Naive thymus-derived CD8-positive, alpha-beta T cell (primary cell): ENCODE measurements at places on chromosomes 6 and 20.

GRCh38 chr20:12638633-12639312 is 370.0 kb upstream of the SPTLC3 start:
- H3K4me3 ChIP-seq = no peak overlapping the region
- H3K4me1 ChIP-seq = no peaks in the 10 kb centered on the region
- H3K27ac ChIP-seq = no peak overlapping the region
- no peak for DNase-seq
- H3K36me3 ChIP-seq = no peaks in the 10 kb centered on the region

GRCh38 chr6:169890049-169890448 is 138.6 kb downstream of the ERMARD start:
- no peaks in the 10 kb centered on the region for H3K36me3 ChIP-seq
- peaks cover 19% of the 10 kb centered on the region for H3K27me3 ChIP-seq
- no peak overlapping the region for H3K4me3 ChIP-seq
- no peaks in the 10 kb centered on the region for H3K4me1 ChIP-seq
- no peak for DNase-seq

DNA sequence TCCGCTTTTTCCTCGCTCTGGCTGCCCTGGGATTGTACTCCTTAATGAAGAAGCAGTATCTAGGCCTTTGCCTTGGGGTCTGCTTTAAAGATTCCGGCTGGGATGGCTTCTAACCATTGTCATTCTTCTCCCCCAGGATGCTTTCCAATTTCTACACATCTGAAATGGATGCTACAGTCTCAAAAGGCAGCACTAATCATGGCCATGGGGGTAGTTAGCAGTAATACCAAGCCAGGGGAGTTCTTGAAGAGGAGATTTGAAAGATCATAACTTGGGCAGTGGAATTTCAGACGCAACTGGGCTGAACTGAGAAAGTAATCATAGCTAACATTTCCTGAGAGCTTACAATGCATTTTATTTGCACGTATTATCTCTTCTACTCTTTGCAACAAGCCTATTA is 3.4 kb upstream of the PFDN4 start:
- no peaks in the 10 kb centered on the region for H3K36me3 ChIP-seq
- H3K4me1 ChIP-seq = peaks cover 9% of the 10 kb centered on the region
- no peak overlapping the region for H3K27ac ChIP-seq
- no peak for DNase-seq

DNA sequence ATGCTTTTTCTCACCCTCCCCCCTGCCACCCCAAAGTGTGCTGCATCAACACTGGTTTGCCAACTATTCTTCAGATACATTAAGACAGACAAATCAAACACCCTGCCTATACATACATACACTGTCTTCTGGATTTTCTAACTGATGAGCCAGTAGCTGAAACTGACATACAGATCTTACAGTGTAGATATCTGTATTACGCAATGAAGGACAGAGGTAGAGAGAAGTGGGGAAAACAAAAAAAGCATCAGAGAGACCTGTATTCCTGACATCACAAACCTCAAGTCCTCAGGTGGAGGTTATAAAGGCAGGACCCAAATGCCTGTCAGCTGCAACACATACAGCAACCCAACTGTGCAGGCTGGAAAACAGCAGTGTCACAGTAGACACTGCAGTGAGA is 535.4 kb downstream of the HACE1 start:
- no peak overlapping the region for H3K27ac ChIP-seq
- H3K4me1 ChIP-seq = peaks cover 3% of the 10 kb centered on the region
- H3K36me3 ChIP-seq = no peaks in the 10 kb centered on the region

DNA sequence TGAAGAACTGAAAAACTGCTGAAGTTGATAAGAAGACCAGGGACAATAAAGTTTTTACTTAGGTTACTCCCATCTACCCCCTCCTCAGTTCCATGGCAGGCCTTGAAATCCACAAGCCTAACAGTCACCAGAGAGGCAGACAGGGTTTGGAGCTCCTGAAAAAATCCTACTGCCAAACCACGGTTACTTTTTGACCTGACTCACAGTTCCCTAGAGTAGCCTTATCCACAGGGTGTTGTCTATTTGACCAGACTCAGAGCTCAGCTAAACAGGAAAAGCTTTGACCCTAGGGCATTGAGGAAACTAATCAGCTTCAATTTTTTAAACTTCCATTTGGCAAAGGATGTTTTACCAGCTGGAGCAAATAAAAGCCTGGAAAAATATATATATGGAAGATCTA is 257.7 kb upstream of the NT5E start:
- H3K4me1 ChIP-seq = no peaks in the 10 kb centered on the region
- no peak overlapping the region for H3K27ac ChIP-seq
- H3K4me3 ChIP-seq = no peak overlapping the region
- peaks cover 7% of the 10 kb centered on the region for H3K27me3 ChIP-seq

DNA sequence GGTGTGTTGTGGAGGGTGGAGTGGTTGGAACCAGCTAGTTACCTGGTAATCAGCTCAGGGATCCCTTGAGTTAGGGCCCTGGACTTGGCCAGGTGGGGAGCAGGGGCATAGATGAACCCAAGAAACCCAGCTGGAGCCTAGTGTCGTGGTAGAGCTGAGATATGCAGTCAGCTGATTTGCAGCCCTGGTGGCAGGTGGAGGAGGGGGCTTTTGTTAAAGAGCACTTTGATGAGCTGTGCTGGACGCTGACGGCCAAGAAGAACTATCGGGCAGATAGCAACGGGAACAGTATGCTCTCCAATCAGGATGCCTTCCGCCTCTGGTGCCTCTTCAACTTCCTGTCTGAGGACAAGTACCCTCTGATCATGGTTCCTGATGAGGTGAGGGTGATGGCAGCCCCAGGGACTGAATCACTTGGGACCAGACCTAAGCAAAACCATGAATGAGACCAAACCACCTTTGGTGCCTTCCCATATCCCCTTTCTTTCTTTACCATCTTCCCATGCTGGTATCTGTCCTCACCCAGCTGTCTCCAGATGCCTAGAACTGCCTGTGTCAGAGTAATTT is 12.7 kb downstream of the DEF6 start:
- H3K4me1 ChIP-seq = peaks cover 90% of the 10 kb centered on the region
- no peaks in the 10 kb centered on the region for H3K27me3 ChIP-seq
- peak overlapping the region; percentile 97 for H3K27ac ChIP-seq
- DNase-seq = no peak
- peaks cover 65% of the 10 kb centered on the region for H3K36me3 ChIP-seq
- H3K4me3 ChIP-seq = peak overlapping the region; percentile 87

DNA sequence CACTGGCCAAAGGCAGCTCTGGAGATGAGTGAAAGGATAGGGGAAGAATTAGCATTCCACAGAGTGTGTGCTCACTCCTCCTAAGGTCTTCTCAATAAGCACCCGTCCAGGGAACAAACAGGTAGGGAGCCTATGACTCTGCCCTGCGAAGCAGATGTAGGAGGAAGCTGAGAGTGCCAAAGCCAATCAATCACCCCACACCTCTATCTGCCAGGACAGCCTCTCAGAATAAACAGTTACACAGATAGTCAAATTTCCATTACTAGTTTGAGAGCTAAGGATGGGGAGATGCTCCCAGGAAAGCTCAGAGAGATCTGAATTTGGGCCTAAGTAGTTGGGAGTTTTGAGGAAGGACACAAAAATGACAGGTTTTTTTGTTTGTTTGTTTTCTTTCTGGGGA is 40.5 kb upstream of the SLA2 start:
- peaks cover 6% of the 10 kb centered on the region for H3K4me1 ChIP-seq
- DNase-seq = no peak
- no peaks in the 10 kb centered on the region for H3K27me3 ChIP-seq
- H3K4me3 ChIP-seq = no peak overlapping the region
- H3K27ac ChIP-seq = no peak overlapping the region
- no peaks in the 10 kb centered on the region for H3K36me3 ChIP-seq

DNA sequence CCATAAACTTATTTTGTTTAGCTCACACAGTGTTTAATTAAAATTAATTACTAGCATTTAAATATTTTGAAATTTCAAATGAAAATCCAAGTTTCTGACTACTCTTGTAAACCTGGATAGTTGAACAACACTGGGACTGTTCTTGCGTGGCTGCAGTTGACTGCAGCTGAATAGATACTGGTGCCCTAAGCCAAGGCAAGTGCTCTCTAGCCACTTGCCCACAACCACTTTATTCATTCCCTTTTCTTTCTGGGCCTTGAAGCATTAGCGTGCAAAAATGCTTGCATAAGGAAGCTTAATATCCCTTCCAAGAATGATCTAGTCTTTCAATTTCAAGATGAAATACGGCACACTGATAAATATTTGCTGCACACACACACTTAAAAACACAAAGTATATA is 676.0 kb upstream of the MARCKS start:
- H3K4me1 ChIP-seq = no peaks in the 10 kb centered on the region
- no peak overlapping the region for H3K4me3 ChIP-seq
- DNase-seq = no peak
- H3K36me3 ChIP-seq = no peaks in the 10 kb centered on the region
- no peak overlapping the region for H3K27ac ChIP-seq
- H3K27me3 ChIP-seq = no peaks in the 10 kb centered on the region

DNA sequence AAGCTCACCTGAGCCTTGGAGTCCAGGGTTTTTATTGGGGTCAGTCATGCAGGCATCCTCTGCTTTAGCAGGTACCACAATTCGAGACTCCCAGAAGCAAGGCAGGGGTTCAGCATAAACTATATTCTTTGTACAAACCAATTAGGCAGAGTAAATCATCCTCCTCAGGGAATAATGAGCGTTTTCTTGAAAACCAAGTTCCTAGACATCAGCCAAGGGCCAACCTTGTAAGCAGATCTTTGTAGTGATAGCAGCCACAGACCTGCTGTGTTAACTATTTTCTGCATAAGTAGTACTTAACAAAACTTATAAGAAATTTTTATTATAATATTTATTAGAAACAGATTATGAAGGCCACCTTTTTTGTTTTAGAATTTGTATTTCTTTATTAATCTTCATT is 74.7 kb downstream of the STXBP5 start:
- no peak overlapping the region for H3K27ac ChIP-seq
- no peaks in the 10 kb centered on the region for H3K27me3 ChIP-seq
- peaks cover 6% of the 10 kb centered on the region for H3K4me1 ChIP-seq

DNA sequence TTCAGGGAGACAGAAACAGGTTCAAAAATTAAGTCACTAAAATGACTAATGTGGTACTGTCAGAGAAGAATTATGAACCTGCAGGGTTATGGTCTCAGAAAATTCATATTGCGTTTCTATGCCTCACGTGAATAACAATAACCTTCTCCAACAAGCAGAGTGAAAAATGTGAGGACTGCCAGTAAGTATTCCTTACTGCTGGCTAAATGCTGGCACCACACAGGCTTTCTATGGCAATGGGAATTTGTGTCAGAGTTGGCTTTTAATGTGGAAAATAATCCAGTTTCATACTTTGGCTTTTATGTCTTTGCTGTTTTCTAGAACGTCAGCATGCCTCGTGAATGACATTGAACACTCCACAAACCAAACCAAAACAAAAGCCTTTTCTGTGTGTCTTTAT is 656.0 kb downstream of the KIF16B start:
- peaks cover 2% of the 10 kb centered on the region for H3K27me3 ChIP-seq
- DNase-seq = no peak
- H3K4me3 ChIP-seq = no peak overlapping the region
- peaks cover 31% of the 10 kb centered on the region for H3K4me1 ChIP-seq

- H3K36me3 ChIP-seq = no peaks in the 10 kb centered on the region
- no peak overlapping the region for H3K27ac ChIP-seq
- H3K4me3 ChIP-seq = no peak overlapping the region
- no peak for DNase-seq
- no peaks in the 10 kb centered on the region for H3K27me3 ChIP-seq
- H3K4me1 ChIP-seq = no peaks in the 10 kb centered on the region
These were observed 16.0 kb downstream of the HTR1B start for GRCh38 chr6:77447254-77447653.

GRCh38 chr20:62583424-62583920 is 58.8 kb upstream of the SLCO4A1 start:
- H3K4me3 ChIP-seq = no peak overlapping the region
- no peaks in the 10 kb centered on the region for H3K4me1 ChIP-seq
- no peak for DNase-seq
- H3K27me3 ChIP-seq = peaks cover 44% of the 10 kb centered on the region
- no peaks in the 10 kb centered on the region for H3K36me3 ChIP-seq
- no peak overlapping the region for H3K27ac ChIP-seq

DNA sequence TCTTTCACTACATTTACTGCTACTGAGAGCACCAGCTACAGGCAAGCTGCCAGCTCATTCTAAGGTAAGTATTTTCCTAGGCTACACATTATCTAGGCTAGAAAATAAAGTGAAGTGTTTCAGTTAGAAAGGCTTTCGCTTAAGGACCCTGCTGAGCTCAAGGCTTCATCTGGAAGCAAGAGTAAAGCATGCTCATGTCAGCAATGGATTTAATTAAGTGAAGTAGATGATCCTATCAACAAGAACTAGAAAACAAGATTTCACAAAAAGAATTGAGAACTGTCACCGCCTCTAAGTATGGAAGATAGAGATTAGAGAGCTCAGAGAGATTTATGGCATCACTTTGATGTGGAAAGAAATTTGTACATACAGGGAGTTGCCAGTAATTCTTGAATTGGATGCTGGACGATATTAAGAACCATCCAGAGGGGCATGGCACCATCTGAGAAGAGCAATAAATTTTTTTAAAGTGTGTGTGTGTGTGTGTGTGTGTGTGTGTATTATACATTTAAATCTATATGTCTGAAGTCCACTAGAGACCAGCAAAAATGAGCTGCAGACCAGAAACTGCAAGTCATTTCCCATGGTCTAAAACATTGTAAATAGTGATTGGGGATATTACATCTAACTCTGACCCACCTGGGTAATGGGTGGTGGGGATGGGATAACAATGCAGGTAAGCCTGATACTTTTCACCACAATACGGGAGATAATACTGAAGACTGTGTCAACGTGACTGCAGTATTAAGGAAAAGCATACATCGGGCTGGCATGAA is 105.2 kb upstream of the MAP7 start:
- H3K27me3 ChIP-seq = no peaks in the 10 kb centered on the region
- H3K4me1 ChIP-seq = no peaks in the 10 kb centered on the region
- no peaks in the 10 kb centered on the region for H3K36me3 ChIP-seq
- H3K27ac ChIP-seq = no peak overlapping the region

- H3K27me3 ChIP-seq = no peaks in the 10 kb centered on the region
- no peak for DNase-seq
- H3K36me3 ChIP-seq = no peaks in the 10 kb centered on the region
- no peak overlapping the region for H3K4me3 ChIP-seq
- H3K27ac ChIP-seq = no peak overlapping the region
- no peaks in the 10 kb centered on the region for H3K4me1 ChIP-seq
These were observed 337.6 kb upstream of the HSF2 start for GRCh38 chr6:122061855-122062254.

GRCh38 chr6:127272576-127272975 is 5.9 kb downstream of the RNF146 start:
- H3K4me1 ChIP-seq = peaks cover 63% of the 10 kb centered on the region
- no peaks in the 10 kb centered on the region for H3K36me3 ChIP-seq
- no peak overlapping the region for H3K4me3 ChIP-seq
- H3K27ac ChIP-seq = no peak overlapping the region
- DNase-seq = no peak
